ENCODE measurements at places on chromosomes 1 and 21.

GRCh38 chr1:15510611-15511405 is 13.2 kb downstream of the CASP9 start:
- no peak for DNase-seq

DNA sequence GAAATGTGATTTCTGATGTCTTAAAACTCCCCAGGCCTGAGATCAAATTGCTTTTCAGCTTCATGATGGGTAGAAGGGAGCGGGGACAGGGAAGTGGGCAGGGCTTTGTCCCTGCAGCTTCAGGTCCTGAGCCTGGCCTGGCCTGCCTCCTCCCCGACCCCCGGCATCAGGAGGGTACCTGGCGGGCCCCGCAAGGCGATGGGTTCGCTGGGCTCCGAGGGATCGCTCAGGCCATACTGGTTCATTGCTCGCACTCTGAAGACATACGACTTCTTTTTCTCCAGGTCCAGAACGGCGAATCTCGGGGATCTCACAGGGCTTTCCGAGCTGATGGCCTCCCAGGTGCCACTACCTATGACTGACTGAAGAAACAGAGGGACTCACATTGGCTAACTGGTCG is 25.5 kb downstream of the MYOM3 start:
- DNase-seq: no peak

DNA sequence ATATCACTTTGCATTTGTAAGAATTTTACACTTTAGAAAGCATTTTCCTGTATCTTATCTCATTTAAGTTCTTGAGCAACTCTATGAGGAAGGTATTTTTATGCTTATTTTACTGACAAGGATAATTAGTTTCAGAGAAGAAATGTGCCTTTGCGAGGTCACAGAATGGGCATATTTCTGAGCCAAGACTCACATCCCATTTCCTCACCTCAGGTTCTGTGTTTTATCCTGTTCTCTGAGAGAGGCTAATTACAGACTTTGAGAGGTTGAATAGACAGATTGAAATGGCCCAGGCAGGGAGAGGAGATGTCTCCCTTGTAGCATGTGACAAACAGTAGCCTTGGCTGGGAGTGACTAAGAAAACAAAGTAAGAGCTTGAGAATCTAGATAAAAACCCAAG is 39.1 kb upstream of the ZC3H11B start:
- no peak for DNase-seq

GRCh38 chr1:36089393-36090121 is 865 bp downstream of the ADPRS start:
- no peak for DNase-seq

- no peak for DNase-seq
These were observed 44.5 kb upstream of the EDN2 start for GRCh38 chr1:41528726-41529605.

DNA sequence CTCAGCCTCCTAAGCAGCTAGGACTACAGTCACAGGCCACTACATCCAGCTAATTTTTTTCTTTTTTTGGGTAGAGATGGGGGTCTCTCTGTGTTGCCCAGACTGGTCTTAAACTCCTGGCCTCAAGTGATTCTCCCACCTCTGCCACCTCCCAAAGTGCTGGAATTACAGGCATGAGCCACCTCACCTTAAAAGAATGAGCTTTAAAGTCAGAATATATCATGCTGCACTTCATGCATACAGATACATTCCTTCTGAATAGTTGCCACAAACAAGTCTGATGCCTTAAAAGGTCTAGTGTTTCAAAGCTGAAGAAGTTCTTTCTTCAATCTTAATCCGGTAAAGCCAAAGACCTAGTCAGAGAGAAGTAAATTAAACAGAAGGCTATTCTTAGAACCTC is 23.8 kb upstream of the CPLANE2 start:
- DNase-seq: no peak

DNA sequence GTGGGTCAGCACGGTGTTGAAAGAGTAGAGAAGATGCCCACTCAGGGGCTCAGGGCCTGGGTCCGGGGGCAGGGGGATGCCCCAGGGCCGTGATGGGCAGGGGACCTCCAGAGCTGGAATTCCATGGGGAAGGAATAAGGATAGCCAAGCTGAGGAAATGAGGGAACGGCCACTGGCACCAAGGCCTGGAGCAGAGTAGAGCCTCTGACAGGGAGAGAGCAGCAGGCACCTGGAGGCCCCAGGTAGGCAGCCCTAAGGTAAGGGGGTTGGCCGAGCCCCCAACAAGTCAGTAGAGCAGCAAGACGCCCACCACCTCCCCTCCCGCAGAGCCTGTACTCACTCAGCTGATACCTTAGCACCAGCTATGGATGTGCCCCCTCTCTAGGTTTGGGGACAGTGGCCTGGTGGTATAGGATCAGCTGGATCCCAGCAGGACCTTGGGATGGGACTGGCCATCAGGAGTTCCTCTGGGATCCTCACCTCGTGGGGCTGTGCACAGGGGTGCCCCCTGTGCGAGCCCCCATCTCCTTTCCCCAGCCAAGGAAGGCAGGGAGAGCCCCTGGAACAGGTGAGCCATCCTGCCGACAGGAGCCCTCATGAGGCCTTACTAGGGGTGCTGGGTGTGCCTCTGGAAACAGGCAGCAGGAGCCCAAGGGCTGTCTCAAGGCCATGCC is 21.0 kb upstream of the ARF1 start:
- no peak for DNase-seq

DNA sequence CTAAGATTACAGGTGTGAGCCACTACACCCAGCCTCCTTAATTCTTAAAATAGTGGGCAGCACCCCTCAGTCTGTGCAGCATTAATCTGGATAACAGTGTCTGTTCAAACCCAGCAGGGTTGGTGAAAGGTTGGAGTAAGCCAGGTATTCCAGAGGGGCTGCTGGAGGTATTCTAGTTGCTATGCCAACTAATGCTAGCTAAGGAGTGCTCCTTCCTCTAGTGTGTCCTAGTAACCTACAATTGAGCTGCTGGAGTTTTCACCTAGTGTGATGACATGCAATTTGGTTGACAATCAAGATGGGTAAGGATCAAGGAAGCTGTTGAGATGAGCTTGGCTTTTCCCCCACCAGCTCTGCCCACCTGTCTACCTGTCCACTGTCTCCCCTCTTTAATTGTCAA is 100.2 kb upstream of the IPO9 start:
- DNase-seq: no peak

- no peak for DNase-seq
These were observed 68.8 kb downstream of the RPS6KC1 start for GRCh38 chr1:213119794-213120193.

DNA sequence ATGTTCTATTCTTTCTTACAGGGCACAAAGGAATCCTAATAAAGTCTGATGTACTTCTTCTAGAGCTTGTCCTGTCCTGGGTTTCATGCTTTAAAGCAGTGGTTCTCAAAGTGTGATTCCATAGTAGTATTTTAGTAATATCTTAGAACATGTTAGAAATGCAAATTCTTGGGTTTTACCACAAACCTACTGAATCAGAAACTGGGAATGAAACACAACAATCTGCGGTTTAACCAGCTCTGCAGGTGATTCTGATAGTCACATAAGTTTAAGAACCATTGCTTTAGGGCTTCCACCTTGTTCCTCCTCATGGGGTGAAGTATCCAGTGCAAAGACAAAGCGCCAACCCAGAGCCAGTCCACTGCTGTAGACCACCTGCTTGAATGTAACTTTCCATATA is 41.1 kb downstream of the NGF start:
- no peak for DNase-seq

- no peak for DNase-seq
These were observed 73.1 kb upstream of the LPGAT1 start for GRCh38 chr1:211903490-211904245.

- DNase-seq: no peak
These were observed 32.6 kb upstream of the SPOCD1 start for GRCh38 chr1:31848381-31848897.

DNA sequence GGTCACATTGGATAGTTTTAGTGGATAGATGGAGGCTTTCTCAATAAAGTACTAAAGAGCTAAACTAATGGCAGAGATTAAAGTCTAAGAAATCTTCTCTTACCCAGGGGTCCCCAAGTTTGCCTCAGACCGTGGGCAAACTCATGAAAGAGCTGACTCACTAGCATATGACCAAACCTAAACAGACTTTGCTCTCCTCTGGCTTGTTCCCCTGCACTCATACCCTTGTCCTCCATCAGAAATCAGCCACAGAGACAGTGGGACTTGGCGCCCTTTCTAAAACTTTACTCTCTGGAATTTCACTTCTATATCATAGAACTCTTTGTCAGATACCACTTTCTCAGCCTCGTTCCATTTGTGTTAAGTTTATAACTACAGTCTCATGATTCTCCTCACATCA is 17.0 kb upstream of the HSD3B2 start:
- no peak for DNase-seq

DNA sequence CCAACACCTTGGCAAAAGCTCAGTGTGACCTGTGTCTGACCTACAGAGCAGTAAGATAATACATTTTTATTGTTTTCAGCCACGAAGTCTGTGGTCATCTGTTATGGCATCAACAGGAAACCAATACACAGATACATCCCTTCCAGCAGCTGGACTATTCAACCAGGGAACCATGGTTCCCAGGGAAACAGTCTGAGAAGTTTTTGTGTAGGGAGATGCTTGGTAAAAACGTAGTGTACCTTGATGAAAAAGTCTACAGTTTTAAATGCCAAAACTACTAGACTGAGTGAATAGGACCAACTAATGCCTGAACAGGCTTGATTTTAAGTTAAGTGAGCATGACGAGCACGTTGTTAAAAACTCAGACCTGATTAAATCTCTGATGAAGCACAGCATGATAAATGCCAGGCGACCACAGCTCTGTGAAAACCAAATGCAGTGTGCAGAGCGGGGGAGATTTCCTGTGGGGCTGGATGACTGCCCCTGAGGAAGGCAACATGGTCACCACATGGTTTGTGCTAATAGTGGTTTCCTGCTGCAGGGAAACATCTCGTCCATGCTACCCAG is 228.9 kb downstream of the TNR start:
- DNase-seq: no peak

DNA sequence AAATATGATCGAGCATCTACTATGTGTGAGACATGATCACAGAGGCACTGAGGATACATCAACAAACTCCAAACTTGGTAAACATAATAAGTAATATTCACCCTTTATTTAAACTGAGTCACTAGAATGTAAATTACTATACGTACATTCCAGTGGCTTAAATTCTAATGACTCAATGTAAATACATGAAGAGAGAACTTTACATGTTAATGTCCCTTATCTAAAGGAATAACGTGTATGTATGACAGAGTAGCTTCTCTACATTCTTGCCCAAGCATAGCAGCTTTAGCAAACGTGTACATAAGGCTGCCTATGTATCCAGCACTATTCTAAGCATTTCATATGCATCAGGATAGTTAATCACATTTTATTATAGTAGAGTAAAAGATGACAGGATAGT is 111.8 kb upstream of the CYYR1 start:
- no peak for DNase-seq

- DNase-seq: no peak
These were observed 77.0 kb downstream of the MARK1 start for GRCh38 chr1:220604926-220605325.

- no peak for DNase-seq
These were observed 74.6 kb downstream of the CAMK2N1 start for GRCh38 chr1:20411196-20411980.

- no peak for DNase-seq
These were observed 54.4 kb upstream of the ACOT11 start for GRCh38 chr1:54493608-54494007.

DNA sequence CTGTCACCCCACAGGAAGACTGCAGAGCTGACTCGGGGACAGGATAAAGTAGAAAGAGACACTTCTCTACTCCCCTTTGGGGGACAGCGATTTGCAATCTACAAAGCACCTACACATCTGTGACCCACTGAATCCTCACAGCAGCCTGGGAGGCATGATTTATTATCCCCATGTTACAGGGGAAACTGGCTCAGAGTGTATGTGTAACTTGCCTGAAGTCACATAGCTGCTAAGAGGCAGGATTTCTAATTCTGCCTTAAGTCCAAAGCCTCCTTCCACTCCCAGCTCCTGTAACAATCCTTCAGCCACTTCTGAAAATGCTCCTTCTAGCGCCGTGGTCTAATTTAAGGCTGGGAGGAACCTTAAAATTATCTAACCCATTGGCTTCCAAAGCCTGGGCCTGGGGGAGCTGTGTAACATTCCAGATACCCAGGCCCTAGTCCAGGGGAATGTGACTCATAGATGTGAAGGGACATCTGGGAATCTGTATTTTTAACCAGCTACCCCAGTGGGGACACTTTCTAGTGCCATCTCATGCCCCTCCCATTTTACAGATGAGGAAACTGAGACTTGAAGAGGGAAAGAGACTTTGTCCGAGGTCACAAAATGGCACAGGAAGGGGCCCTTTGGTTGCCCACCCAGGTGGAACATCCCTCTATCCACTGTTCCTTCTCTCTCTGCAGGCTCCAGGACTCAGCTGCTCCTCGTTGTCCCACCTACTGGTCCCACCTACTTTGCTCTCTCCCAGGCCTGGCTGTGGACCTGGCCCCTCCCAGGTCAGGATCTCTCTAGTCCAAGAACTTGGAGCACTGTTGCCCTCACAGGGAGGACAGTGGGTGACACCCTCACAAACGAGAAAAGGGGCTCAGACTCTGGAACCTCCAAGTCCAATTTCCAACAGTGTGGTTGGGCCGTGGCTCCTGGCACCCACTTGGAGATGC is 48.9 kb downstream of the AHDC1 start:
- DNase-seq: no peak

DNA sequence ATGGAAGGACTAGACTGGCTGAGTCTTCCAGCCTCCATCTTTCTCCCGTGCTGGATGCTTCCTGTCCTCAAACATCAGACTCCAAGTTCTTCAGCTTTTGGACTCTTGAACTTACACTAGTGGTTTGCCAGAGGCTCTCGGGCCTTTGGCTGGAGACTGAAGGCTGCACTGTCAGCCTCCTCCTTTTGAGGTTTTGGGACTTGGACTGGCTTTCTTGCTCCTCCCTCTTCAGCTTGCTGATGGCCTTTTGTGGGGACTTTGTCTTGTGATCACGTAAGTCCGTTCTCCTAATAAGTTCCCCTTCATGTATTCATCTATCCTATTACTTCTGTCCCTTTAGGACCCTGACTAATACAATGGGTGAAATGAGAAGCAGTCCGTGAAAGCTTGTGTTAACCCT is 196.4 kb downstream of the KAZN start:
- no peak for DNase-seq

- no peak for DNase-seq
These were observed 92.2 kb downstream of the XPR1 start for GRCh38 chr1:180724055-180724454.
